Stimulated activated CD4-positive, alpha-beta T cell treated with anti-CD3 and anti-CD28 coated beads, Interleukin-12 subunit alpha, Interleukin-12 subunit beta, amount 100 ng/mL, for 48 hours (primary cell): ENCODE measurements at places on chromosomes 5 and 9.

DNA sequence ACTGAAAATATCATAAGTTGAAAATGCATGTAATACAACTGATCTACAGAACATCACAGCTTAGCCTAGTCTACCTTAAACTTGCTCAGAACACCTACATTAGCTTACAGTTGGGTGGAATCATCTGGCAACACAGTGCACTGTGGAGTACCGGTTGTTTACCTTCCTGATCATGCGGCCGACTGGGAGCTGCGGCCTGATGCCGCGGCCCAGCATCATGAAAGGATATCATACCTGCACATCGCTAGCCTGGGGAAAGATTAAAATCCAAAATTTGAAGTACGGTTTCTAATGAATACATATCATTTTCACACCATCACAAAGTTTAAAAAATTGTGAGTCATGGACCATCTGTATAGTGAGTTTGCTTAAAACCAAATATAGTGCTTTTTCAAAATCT lies 1.8 kb downstream of the HACD4 start:
- DNase-seq: no peak

DNA sequence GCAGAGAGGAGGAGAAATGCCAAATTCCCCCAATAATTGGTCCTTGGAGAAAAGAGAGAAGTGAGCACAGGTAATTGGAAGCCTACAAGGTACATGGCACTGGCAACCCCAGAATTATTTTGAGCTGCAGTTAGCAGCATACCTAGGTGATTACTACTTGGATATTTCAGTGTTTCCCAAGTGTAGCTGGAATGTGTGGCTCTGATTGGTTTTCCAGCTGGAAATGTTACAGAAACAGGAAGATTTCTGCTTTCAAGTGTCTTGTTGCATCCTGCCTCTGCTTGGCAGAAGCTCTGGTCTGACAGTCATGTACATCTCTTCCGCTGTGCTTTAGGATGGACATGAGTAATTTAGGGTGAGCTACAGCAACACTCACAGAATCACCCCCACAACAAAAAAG lies 262.1 kb downstream of the ENC1 start:
- DNase-seq: no peak

GRCh38 chr5:22683050-22683449 lies 170.1 kb downstream of the CDH12 start:
- no peak for DNase-seq

GRCh38 chr9:20790721-20791120 lies 106.7 kb downstream of the FOCAD start:
- no peak for DNase-seq

DNA sequence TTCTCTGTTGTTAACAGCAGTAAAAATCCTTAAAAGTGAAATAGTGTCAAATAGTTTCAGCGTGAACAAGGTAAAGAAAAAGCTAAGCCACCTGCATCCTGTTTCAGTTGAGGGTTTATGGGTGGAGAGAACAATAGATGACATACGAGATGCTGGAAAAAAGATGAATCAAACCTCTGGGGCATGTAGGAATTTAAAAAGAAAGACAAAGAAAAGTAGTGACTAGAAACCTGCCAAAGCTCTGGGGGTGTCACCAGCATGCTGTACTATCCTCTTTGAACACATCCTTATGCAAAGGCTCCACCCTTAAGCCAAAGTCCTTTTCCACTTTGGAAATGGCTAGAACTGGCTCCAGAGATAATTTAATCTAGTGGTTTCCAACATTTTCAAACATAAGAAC lies 22.2 kb downstream of the SCAI start:
- no peak for DNase-seq

GRCh38 chr9:70083429-70083828 lies 39.8 kb downstream of the MAMDC2 start:
- no peak for DNase-seq

- no peak for DNase-seq
Observed at GRCh38 chr9:126676685-126677143, 63.0 kb downstream of the LMX1B start.

GRCh38 chr9:136805207-136805740 lies 2.5 kb upstream of the RABL6 start:
- no peak for DNase-seq

GRCh38 chr9:10354591-10354990 lies 258.2 kb downstream of the PTPRD start:
- DNase-seq: no peak

- DNase-seq: no peak
Observed at GRCh38 chr9:124618476-124618875, 111.3 kb upstream of the NR5A1 start.

- peak; percentile 27 for DNase-seq
Observed at GRCh38 chr5:124583469-124584350, 162.7 kb downstream of the ZNF608 start.

DNA sequence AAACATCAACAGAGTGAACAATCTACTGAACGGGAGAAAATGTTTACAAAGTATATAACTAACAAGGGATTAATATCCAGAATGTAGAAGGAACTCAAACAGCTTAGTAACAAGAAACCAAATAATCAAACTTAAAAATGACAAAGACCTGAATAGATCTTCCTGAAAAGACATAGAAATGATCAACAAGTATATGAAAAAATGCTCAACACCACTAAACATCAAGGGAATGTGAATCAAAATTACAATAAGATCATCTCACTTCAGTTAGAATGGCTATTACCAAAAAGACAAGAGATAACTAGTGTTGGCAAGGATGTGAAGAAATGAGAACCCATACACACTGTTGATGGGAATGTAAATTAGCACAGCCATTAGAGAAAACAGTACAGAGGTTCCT lies 218.8 kb downstream of the MCTP1 start:
- DNase-seq: no peak

GRCh38 chr9:136808075-136808805 lies 492 bp downstream of the RABL6 start:
- peak; percentile 21 for DNase-seq

GRCh38 chr9:121654499-121655140 lies 3.2 kb downstream of the DAB2IP start:
- DNase-seq: no peak

DNA sequence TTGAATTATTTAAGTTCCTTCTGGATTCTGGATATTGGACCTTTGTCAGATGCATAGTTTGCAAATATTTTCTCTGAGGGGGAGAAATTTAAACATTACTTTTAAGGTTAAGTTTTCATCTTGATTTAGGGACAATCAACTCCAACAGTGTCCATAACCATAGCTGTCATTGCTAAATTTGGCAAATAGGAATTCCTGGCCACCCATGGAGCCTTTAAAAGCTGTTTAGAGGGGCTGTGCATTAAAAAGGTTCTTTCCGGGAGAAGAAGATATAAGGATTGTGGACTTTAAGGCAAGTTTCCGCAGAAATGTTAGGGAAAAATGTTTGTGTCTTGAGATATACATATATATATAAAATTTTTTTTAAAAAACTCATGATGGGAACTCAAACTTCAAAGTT lies 339.7 kb downstream of the ADAMTS6 start:
- no peak for DNase-seq

GRCh38 chr9:114050226-114050568 lies 27.9 kb downstream of the AMBP start:
- DNase-seq: no peak

GRCh38 chr5:72005671-72006070 lies 101.6 kb upstream of the MAP1B start:
- DNase-seq: no peak

GRCh38 chr9:125629446-125629845 lies 77.6 kb downstream of the MAPKAP1 start:
- DNase-seq: no peak

DNA sequence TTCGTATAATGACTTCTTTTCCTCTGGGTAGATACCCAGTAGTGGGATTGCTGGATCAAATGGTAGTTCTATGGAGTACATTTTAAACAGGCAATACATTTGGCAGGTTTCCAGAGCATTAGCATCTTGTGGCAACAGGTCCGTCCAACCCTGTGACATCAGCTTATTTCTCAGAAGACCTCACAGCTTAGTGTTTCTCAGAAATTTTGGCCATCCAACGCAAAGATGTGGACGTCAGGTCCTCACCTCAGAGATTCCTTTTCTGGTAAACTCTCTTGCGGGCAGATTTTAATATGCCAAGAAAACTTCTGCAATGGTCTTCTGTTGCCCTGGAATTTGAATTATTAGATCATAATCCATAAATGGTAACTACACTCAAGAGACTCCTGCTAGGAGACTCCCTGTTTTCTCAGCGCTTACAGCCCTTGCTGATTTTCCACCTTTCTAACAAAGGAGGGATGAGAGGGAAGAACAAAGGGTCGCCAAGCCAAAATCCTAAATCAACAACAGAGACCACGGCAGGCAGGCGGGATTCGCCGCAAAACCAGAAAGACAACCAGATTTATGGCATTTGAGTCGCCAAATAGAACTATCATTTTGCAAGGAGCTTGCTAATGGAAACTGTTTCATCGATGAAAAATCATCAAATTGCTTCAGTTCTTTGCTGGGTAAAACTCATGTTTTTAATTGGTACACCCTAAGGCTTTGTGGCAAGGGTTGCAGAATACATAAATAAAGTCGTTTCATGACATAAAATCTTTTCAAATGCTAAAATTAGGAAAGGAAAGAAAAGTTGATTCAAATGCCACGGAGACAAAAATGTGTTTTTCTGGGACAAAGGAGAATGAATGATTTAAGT lies 34.1 kb upstream of the PLPP1 start:
- DNase-seq: no peak

GRCh38 chr5:129377504-129377903 lies 82.6 kb upstream of the ADAMTS19 start:
- no peak for DNase-seq

DNA sequence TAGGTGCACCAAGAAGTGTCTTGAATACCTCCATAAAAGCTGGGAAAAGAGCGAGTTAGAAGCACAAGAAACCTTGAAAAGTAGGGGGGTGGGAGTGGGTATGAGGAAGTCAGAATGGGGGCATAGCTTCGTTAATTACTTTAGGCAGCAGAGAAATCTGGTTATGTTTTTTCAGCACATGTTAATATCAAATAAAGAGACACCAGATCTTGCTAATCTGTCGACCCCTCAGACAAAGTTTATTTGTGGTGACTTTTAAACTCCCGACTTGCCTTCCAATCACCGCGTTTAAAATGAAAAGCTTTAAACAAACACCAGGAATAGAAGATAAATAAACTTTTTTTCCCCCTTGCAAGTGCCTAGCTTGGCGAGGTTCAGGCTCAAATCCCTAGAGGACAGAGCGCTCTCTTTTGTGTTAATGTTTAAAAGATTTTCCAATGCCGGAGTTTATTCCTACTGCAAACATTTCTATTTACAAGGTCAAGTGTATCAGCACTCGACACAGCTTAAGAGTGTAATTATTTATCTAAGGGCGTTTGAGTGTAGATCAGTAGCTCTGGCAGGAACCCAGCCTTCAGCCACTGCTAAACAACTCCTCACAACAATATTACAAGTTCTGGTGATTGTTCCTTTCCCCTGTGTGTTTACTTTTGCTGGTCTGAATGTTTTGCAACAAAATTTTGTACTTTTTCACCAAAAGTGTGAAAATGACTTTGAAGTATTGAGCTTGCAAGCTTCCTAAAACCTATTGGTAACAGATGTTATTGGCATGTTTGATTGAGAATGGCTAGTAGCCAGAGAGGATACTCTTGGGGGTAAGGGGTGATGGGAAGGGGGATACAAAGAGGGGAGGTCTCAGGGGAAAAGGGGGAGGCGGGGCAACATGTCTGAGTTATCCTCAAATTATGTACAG lies 3.8 kb downstream of the GAS1 start:
- DNase-seq: no peak

DNA sequence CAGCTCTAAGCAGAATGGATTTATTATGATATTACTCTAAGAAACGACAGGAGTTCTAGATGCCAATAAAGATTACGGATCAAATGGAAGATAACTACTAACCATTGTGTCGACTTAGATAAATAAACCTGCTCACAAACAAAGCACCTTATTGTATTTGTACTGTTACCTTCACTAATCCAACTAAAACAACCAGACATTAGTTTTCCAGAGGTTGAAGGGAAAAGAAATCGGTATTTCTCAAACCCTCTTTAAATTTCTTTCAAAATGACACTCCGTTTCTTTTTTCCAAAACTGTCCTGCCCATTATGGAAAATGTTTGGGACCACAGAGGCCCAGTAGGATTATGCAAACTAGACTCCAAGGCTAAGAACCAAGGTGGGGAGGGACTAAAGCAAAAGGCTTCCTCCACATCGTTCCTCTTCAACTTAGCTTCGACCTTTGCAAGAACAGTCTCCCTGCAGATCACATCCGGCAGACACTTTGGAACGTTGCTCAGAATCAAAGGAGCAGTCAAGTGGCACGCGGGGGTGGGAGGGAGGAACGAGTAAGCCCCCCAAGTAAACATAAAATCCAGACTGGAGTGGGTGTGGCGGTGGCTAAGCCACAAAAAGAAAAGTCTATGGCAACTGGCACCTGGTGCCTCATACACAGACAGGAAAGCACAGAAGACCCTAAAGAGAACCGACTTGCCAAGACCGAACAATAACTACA lies 2.7 kb downstream of the MLLT3 start:
- DNase-seq: no peak

- no peak for DNase-seq
Observed at GRCh38 chr9:108077556-108077955, 588.0 kb upstream of the KLF4 start.

- no peak for DNase-seq
Observed at GRCh38 chr9:78438211-78438610, 141.3 kb downstream of the PSAT1 start.

DNA sequence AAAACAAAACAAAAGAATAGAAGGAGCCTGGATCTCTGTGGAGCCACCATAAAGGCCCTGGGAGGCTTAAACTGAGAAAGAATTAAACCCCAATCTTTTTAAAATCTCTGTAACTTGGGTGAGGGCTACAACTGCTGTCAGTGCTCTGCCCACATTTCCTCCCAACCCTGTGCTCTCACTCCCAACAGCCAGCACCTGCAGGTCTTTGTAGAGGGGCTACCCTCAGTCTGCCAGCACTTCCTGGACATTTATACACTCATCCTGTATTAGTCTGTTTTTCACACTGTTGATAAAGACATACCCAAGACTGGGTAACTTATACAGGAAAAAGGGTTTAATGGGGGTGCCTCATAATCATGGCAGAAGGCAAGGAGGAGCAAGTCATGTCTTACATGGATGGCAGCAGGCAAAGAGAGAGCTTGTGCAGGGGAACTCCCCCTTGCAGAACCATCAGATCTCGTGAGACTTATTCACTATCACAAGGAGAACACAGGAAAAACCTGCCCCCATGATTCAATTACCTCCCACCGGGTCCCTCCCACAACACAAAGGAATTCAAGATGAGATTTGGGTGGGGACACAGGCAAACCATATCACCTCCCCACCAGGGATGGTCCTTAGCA lies 47.4 kb downstream of the SCAI start:
- no peak for DNase-seq

- no peak for DNase-seq
Observed at GRCh38 chr5:173734716-173735115, 118.3 kb upstream of the BOD1 start.

DNA sequence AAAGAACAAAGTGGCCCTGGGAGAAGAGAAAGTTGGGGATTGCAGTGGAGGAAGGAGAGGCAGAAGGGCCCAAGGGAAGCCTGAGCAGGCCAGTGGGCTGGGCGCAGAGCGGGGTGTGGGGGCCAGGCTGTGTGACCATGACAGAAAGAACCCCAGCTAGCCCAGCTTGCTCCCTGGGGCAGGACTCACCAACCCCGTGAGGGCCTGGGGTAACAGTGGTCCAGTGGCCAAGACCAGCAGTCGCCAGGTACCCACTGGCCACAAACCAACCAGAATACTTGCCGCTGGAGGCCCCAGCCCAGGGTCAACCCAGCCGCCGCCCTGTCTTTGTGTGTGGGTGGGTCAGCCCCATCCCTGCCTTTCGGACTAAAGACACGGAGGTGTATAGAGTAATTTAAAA lies 146.5 kb downstream of the CACNA1B start:
- DNase-seq: no peak
